ENCODE measurements at places on chromosomes 2 and 18.

GRCh38 chr2:85794491-85795121 lies 40.8 kb downstream of the ATOH8 start:
- no peak for DNase-seq

- no peak for DNase-seq
These were observed 43.1 kb upstream of the RMDN2 start for GRCh38 chr2:37882036-37882435.

- DNase-seq, result no peak
These were observed 27.9 kb upstream of the AGFG1 start for GRCh38 chr2:227443889-227444568.

GRCh38 chr2:168536925-168537466 lies 80.9 kb downstream of the CERS6 start:
- no peak for DNase-seq

GRCh38 chr18:3653263-3653850 lies 203.4 kb downstream of the TGIF1 start:
- DNase-seq, result no peak

DNA sequence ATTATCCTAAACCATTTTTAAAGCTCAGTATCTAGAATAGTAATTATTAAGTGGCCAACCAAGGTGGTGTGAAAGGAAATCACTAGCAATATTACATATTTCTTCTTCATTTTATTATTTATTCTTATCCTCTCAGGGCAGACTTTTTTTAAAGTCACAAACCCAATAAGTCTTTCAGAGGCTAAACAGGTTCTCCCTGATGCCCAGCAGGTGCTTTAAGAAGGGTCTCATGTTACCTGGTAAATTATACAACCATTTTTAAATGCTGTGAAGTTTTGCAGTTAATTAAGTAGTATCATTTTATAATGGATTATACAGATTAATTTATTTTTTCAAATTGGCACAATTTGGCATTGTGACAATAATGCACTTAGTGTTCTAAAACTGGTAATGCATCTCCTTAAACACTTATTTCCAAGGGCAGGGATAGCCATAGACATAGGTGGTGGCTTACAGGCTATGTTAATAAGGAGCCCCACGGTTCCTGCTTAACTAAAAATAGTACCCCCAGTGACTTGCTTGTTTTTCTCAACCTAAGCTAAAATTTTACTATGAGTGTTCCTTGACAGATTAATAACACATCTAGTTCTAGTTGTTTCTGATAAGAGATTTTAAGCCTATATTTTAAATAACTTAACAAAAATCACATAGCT lies 67.0 kb downstream of the PMS1 start:
- DNase-seq, result no peak

DNA sequence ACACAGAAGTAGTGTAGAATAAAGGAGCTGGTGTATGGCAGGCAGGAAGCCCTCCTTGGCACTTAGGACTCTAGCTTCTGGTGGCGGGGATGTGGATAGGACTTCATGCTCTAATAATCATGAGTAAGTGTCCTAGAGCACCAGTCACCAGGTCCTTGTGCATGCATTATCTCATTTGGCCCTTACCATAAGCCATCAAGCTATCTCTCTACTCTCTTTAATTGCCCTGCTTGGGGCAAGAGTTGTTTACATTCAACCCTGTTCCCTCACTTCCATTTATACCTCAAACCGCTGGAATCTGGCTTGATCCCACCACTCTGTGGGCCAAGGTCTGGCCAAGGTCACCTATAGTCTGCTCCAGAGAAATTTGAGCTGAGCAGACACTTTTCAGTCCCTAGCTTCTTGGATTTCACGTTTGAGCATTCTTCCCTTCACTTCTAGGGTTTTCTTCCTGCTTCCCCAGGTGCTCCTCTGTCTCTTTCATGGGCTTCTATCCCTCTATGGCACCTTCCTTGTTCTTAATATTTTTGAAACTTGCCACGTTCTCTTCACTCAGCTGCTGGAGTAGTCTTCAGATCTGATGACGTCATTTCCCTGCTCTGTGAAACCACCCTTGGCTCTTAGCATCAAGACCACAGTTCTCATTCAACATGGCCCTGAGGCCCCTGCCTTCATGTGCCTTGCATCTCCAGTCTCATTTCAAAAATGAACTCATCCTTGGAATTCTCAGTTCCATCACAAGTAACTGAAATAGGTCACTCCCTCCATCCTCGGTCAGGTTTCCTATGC lies 94.9 kb upstream of the GATA6 start:
- no peak for DNase-seq

GRCh38 chr2:17540093-17540812 lies at the start of gene VSNL1:
VSNL1 (plus strand) TSS chr2:17540696; CDS start chr2:17592075, 51,379 bp downstream.
- no peak for DNase-seq

- DNase-seq, result no peak
These were observed 108.1 kb downstream of the FTCDNL1 start for GRCh38 chr2:199742884-199743283.

GRCh38 chr2:101766871-101767739 lies 69.6 kb downstream of the MAP4K4 start:
- DNase-seq, result no peak

DNA sequence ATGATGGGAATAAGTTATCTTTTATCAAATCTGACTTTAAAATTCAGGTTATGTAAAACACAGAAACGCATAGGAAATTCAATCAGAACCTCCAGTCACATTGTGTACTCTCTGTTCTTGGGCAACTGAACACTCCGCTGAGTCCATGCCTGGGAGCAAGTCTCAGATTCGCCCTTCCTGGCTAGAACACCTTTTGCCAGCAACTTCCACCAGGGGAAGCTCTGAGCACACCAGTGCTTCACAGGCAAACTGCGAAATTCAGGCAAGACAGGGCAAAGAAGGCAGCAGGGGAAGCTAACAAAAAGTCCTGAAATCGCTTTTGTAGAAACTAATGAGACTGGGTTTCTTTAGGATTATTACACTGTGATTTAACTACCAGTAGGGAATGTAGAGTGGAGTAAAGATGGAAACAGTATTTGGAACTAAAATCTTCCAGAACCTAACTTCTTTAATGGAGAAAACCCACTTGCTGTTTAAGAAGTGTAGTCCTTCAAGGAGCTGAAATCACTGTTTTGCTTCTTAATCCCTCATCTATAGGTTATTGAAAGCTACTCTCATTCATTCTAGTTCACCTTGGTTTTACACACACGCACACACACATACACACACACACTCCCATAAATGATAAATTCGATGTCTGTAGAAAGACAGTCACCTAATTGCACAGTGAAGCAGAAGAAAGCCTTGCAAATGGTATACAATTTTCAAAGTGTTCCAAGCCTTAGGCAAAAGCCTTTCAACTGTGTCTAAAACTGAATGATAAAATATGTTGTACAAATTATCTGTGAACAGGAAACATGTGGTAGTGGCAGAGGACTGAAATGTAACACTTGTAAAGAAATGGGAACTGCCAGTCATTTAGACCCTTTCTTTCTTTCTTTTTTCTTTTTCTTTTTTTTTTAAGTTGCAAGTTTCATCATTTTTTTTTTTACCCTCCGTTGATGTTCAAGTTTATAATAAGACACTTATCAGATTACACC lies 214.5 kb downstream of the TMEM182 start:
- DNase-seq, result no peak

DNA sequence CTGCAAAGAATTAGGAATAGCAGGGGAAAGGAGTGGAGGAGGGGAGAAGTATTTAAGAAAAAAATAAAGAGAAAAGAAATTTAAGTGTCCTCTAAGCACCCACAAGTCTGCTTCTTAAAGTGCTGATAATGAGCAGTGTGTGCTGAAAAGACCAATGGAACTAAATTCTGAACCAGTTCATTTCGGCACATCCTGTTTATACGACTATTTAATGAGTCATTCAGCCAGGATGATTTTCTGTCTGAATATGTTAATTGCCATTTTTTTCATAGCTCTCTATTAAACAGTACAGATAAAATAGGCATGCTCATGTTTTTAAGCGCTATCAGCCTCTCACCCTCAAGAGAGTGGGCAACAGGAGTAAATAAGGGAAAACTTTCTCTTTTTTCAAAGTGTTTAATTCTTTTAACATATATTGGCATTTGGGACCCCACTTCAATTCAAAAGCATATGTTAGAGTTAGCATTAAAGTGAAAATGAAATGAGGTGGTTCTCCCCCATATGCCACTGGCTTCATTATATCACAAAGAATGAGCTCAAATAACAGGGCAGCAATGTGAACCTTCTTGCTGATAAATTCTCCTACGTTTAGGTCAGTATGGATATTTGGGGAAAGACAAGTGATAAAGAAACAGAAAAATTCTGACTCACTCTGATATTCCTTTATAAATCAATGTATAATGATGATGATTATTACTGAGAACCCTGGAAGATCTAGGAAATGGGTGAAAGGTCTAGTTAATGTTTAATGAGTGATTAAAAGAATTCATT lies 87.5 kb downstream of the TCF4 start:
- DNase-seq, result no peak

GRCh38 chr18:69230204-69230603 lies 170.5 kb upstream of the DOK6 start:
- DNase-seq, result no peak

DNA sequence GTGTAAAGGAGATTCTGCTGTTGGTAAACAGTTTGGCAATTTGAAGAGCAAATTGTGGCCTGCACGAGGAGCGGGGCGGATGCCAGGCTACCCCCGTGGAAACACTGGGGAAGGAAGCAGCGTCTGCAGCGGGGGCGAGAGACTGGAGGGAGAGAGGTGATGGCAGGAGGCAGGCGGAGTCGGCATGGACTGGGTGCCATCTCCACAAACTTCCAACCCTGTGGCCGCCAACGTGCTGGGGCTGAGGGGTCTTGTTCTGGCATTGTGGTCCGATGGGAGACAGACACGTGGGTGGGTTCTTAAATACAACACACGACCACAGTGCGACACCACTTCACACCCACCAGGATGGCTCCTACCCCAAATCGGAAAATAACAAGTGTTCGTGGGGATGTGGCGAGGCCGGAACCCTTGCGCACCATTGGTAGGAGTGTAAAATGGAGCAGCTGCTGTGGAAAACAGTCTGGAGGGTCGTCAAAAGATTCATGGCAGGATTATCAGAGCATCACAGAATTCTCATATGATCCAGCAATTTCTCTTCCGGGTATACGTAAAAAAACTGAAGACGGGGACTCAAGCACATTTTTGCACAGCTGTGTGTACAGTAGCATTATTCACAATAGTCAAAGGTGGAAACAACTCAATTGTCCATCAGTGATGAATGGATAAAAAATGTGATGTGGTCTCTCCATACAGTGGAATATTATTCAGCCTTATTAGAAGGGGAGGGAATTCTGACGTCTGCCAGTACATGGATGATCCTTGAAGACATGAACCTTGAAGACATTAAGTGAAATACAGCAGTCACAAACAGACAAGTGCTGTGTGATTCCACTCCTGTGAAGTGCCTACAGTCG lies 82.4 kb upstream of the HPCAL1 start:
- no peak for DNase-seq

GRCh38 chr2:214830794-214831346 lies 21.4 kb upstream of the BARD1 start:
- peak; percentile 35 for DNase-seq

GRCh38 chr2:72915320-72915906 lies 1.9 kb upstream of the EMX1 start:
- DNase-seq, result no peak

- no peak for DNase-seq
These were observed 107.0 kb downstream of the KCNF1 start for GRCh38 chr2:11018651-11019185.

DNA sequence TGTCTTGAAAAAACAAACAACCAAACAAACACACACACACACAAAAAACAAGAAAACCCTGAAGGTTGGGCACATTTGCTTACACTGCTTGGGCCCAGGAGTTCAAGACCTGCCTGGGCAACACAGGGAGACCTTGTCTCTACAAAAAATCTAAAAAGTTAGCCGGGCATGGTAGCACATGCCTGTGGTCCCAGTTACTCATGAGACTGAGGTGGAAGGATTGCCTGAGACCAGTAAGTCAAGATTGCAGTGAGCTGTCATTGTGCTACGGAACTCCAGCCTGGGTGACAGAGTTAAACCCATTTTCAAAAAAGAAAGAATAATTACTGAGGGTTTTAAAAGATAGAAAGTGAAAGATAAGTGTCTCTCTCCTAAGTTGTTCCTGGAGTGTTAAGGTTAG lies 103.4 kb downstream of the MBD5 start:
- DNase-seq, result no peak

DNA sequence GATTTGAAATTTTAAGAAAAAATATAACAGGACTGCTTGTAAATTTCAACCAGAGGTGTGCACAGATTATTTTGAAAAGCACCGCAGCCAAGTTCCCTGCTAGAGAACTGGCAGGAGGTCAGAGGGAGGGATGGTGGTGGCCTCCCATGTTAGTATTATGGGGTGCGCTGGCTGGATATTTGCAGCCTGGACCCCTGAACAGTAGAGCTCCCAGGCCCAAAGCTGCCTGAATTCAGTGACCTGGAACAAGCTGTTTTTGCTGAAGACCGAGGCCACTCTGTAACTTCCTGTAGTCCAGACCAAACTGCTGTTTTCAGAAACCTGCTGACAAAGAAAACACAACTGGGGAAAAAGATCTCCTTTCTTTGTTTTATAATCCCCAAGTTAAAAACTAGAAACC lies 314.3 kb downstream of the TNS1 start:
- no peak for DNase-seq

- DNase-seq, result no peak
These were observed 4.3 kb downstream of the COL3A1 start for GRCh38 chr2:188978291-188979081.

GRCh38 chr2:47134386-47135090 lies 20.6 kb downstream of the STPG4 start:
- DNase-seq, result no peak

DNA sequence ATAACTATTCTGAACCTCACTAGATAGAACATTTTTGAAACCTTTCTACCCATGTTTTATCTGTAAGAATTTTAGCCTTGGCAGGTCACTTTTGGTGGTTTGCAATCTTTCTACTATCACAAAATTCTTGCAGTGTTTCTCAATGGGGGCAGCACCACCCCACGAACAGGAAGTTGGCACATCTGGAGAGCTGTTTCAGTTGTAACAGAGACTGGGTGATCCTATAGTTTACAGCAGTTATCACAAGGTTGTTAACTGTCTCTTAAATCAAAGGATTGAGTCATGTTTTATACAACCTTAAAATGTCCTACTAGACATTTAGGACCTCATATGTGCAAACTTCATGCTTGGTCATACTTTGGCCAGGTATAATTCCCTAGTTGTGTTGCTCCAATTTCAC lies 829.2 kb downstream of the ERBB4 start:
- DNase-seq, result no peak

DNA sequence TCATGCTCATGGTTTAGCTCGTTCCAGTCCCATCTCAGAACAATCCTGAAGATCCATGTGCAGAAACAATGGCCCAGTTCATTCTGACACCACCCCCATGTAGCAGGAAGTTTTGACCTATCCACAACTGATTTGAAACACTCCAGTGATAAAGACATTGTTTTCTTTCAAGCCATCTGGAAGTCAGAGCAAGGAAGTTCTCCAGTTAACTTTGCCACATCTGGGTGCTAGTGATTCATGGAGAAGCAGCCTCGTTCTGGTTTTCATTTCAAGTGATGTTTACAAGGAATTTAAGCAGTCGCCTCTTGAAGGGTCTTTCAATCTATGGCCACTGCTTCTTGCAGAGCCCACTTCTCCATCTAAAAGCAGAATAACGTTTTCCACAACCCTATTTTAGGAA lies 36.6 kb upstream of the TWIST2 start:
- no peak for DNase-seq

GRCh38 chr18:48004577-48004976 lies 74.1 kb upstream of the SMAD2 start:
- DNase-seq, result no peak

- DNase-seq, result no peak
These were observed 13.0 kb downstream of the KIF5C start for GRCh38 chr2:148888003-148888501.

GRCh38 chr18:70068981-70069380 lies 121.3 kb upstream of the CD226 start:
- DNase-seq, result no peak

- DNase-seq, result peak; percentile 70
These were observed 300.9 kb downstream of the PHLPP1 start for GRCh38 chr18:63016270-63016669.
